ENCODE measurements at places on chromosomes 3 and 15.
A peak's percentile ranks its signal among the peaks of the same experiment; 100 is the strongest.

- DNase-seq = no peak
Measured at GRCh38 chr3:177860184-177860583, 662.9 kb upstream of the TBL1XR1 start.

DNA sequence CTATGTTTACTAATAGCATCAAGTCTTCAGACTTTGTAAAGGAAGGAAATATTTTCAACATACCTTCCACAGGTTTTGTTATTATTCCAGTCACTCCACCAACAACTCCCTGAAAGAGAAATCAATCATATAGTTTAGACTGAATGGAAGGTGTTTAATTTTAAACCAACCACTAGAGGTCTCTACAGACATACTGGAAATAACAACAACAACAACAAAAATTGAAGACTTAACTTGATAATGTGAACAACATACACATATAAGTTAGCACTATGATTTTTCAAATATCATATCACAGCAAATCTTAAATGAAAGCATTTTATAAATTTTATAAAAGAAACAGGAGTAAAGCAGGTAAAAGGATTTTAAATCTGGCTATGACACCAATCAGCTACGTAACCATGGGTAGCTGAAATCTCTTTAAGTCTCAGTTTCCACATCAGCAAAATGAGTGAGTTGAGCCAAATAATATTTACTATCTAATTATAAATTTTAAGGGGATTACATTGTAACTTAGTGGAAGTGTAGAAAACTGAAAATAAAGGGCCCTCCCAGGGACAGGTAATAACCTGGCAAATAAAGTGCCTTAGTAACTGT is 188.2 kb downstream of the VPS13C start:
- peak; percentile 34 for DNase-seq

DNA sequence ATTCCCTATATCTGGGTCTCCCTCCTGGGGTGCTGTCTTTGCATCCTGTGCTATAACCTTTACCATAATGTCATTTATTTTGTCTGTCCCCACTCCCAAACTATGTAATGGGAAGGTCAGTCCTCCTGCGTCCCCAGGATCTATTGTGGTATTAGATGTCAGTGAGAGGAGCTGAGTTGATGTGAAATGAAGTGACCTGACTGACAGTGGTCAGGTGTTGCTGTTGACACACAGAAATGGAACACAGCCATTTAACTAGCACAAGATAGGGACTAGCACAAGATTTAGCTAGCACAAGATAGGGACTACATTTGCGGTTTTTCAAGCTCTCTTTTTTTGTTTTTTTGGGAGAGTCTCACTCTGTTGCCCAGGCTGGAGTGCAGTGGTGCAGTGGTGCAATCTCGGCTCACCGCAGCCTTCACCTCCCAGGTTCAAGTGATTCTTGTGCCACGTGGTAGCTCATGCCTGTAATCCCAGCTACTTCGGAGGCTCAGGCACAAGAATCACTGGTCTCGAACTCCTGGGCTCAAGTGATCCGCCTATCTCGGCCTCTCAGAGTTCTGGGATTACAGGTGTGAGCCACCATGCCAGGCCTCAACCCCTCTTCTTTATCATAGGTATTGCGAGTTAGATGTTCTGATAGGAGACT is 5.2 kb downstream of the NGRN start:
- DNase-seq = no peak

- DNase-seq = no peak
Measured at GRCh38 chr15:99635145-99635544, 69.4 kb downstream of the MEF2A start.

DNA sequence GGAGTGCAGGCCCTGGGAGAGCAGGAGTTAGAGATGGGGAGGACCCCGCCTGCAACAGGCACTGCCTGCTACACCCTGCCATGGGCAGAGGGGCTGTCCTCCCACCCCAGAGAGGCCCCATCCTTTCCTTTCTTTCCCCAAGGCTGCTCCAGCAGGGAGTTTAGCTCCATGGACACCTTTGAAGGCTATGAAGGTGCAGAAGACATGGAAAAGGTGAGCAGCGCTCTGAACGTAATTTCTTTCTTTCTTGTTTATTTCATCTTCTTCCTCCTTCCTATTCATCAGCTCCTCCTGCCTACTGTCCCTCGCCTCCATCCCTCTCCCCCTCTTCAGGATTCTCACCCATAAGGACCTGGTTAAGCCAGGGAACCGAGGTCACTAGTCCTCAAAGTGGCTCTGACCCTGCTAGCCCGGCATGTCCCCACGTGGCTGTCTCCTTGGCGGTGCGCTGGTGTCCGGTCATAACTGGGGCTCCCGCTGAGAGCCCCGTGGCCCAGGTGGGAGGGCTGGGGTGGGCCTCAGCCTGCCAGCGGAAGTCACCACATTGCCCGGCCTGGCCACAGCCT is 16.0 kb upstream of the ADIPOQ start:
- no peak for DNase-seq

- DNase-seq = no peak
Measured at GRCh38 chr3:106643684-106644161, 733.5 kb upstream of the CCDC54 start.

- no peak for DNase-seq
Measured at GRCh38 chr3:63661242-63661641, 8.8 kb downstream of the SNTN start.

DNA sequence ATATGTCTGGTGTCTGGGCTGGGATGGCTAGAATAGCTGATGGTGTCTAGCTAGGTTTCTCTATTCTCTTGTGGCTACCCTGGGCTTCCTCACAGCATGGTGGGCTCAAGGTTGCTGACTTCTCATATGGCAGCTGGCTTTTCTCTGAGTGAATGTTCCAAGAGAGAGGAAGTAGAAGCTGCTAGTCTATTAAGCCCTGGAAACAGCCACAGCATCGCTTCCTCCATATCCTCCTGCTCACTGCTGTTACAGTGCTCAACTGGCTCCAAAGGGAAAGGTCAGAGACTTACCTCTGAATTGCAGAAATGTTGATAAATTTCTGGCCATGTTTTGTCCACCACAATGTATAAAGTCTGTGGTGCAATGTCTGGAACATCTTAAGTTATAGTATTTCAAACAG is 299.9 kb upstream of the ADAMTS9 start:
- DNase-seq = no peak

DNA sequence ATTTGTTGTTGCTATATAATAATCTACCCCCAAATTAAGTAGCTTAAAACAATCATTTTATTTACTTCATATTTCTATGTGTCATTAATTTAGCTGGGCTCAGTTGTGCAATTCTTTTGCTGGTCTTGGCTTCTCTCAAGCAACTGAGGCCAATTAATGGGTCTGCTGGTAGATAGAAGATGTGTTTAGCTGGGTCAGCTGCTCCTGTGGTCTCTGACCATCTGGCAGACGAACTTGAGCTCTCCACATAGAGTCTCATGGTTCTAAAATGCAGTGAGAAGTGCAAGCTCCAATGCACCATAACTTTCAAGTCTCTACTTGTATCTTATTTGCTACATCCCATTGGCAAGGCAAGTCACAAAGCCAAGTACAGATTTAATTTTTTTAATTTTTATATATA is 515.6 kb downstream of the ZIC1 start:
- DNase-seq = no peak

- no peak for DNase-seq
Measured at GRCh38 chr15:82018201-82018600, 27.6 kb downstream of the MEX3B start.

- no peak for DNase-seq
Measured at GRCh38 chr3:179482857-179483256, 31.6 kb upstream of the GNB4 start.

DNA sequence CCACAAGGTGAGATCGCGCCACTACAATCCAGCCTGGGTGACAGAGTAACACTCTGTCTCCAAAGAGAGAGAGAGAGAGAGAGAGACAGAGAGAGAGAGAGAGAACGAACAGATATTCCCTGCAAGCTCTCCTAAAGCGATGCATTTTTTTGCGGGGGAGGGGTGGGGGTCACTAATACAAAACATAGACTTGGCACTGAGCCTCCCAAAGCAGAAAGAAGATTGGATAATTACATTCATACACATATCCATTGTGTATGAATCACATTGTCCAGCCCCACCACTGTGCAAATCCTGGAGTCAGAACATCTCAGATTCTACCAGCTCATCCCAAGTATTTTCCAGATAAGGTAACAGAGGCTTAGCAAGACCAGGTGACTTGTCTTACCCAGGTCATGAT is 459.9 kb downstream of the MAGI1 start:
- DNase-seq = no peak

DNA sequence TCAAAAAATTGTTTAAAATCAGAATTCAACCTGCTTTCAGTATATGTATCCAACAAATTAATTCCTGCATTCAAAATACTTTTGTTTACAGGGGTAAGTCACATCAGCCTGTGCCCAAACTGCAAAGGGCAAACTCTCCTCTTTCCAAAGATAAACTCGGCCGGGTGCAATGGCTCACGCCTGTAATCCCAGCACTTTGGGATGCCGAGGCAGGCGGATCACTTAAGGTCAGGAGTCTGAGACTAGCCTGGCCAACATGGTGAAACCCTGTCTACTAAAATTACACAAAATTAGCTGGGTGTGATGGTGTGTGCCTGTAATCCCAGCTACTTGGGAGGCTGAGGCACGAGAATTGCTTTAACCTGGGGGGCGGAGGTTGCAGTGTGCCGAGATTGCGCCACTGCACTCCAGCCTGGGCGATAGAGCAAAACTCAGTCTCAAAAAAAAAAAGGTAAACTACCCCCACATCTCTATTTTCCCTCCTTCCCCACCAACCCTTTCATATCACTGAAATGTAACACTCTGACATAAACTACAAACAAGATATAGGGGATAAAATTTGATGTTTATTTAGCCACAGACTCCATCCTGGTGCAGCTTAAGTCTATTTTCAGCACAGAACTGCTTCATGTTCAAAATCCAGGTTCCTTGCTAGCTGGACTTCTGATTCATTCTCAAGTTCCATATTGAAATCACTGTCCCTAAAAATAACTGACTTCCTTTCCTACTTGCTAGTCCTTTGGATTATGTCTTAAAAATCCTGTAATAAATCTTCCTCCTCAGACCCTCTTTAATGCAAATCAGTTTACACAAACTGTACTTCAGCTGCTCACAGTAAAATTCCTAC is 15.4 kb downstream of the UBP1 start:
- no peak for DNase-seq

DNA sequence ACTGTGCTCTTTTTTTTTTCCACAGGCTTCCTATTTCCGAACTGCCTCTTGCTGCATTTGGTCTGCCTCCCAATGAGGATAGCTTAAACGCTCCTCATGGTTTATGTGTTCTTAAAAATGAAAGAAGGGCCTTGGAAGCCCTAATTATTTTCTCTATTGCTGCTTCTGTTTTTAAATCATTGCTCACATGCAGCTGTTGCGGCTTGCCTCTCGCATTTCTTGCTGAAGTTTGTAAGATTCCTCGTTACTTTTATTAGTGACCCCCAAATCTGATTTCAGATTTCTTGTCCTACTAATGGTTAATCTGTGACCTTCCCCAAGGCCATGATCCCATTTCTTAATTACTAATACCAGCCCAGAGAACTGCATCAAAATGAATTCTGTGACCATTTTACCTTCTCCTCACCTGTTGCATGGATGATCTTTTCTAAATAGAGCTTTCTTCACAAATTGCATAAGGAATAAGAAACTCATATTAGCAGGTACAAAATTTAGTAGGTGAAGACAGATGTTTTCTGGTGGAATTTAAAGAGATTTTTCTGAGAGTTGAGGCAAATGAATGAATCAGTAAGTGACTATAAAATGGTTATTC is 1.8 kb downstream of the UBE2E1 start:
- no peak for DNase-seq

DNA sequence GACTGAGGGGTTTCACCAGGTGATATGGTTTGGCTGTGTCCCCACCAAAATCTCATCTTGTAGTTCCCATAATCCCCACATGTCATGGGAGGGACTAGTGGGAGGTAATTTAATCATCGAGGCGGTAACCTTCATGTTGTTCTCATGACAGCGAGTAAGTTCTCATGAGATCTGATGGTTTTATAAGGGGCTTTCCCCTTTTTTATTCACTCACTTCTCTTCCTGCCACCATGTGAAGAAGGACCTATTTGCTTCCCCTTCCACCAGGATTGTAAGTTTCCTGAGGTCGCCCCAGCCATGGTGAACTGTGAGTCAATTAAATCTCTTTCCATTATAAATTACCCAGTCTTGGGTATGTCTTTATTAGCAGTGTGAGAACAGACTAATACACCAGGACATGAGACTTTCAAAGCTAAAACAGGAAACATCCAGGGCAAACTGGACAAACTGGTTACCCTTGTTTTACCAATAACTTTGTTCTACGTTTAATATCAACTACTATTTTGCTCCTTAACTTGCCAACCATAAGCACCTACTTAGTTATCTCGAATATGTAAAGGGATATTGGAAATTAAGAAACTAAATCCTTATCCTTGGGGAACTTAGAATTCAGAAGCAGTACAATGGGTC is 98.2 kb downstream of the MYH15 start:
- peak; percentile 14 for DNase-seq

GRCh38 chr3:69986419-69986818 is 13.1 kb upstream of the SAMMSON start:
- DNase-seq = no peak

- DNase-seq = no peak
Measured at GRCh38 chr3:12182687-12183441, 24.2 kb upstream of the TIMP4 start.

DNA sequence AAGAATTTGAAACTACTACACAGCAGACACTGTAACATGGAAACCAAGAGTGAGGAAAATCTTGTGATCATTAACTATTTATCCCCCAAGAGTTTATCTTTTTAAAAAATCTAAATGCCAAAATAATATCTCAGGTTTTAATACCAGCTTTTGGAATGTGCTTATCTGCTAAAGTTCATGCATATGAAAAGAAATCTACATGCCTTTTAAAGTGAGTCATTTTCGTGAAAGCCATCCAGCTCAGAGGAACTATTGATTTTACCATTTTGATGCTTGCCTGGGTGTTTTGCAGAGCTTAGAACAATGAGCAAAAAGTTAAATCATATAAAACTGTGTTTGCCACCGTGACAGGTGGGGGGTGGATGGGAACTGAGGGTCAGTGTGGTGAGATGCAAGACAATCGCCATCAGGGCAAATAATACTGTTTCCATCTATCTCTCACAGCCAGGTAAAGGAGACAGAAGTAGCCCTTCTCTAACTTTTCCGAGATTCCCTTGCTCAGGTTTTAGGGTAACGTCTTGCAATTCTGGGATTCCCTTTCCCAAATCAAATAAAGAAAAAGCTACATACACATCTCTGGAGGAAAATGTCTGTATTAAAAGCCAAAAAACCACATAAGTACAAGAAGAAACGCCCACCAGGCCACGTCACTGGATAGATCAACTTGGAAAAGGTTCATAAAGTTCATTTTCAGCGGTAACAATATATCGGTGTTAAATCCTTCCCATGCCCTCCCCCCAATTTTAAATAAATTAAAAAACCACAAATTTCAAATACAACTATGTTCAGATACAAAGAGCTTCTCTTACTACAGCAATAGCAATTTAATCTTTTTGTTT is 2.0 kb downstream of the TMEM158 start:
- no peak for DNase-seq

- no peak for DNase-seq
Measured at GRCh38 chr3:159751752-159752151, 236.9 kb upstream of the IL12A start.

- peak; percentile 9 for DNase-seq
Measured at GRCh38 chr3:165210132-165210531, 13.9 kb upstream of the SLITRK3 start.

All from LoVo (cell line).